SK-N-DZ (cell line): ENCODE measurements at places on chromosomes 12 and 14.

GRCh38 chr14:89420502-89420901 is 3.5 kb upstream of the FOXN3 start:
- no peak for DNase-seq

DNA sequence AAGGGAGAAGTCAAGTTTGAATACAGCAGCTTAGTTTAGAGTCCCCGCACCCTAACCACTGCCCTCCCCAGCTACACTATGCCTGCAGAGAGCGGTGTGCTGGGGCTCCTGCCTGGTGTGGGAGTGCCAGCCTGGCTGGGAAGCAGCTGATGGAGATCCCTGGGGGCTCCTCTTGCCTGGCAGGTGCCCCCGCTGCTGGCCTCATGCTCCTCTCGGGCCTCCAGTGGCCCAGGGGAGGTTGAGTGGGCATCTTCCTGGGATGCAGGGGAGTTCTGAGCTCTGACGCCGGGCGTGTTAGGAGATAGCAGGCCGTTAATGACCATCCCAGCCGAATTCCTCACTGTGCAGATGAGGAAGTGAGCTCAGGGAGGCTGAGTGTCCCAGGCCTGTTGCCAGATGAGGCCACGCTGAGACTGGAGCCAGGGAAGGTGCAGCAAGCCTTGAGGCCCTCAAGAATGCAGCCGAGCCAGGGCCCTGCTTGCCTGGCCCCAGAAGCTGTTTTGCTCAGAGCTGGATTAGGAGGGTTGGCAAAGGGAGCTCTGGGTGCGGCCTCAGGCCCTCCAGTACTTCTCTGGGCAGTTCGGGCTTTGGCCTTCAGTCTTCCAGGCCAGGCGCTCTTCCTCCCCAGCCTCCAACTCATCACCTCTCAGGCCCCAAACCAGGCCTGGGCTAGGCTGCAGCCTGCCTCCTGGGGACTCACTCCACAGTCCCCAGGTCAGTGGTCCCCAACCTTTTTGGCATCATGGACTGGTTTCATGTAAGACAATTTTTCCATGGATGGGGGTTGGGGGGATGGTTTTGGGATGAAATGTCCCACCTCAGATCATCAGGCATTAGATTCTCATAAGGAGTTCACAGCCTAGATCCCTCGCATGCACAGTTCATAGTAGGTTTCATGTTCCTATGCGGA is 6.6 kb upstream of the CYP46A1 start:
- no peak for DNase-seq

DNA sequence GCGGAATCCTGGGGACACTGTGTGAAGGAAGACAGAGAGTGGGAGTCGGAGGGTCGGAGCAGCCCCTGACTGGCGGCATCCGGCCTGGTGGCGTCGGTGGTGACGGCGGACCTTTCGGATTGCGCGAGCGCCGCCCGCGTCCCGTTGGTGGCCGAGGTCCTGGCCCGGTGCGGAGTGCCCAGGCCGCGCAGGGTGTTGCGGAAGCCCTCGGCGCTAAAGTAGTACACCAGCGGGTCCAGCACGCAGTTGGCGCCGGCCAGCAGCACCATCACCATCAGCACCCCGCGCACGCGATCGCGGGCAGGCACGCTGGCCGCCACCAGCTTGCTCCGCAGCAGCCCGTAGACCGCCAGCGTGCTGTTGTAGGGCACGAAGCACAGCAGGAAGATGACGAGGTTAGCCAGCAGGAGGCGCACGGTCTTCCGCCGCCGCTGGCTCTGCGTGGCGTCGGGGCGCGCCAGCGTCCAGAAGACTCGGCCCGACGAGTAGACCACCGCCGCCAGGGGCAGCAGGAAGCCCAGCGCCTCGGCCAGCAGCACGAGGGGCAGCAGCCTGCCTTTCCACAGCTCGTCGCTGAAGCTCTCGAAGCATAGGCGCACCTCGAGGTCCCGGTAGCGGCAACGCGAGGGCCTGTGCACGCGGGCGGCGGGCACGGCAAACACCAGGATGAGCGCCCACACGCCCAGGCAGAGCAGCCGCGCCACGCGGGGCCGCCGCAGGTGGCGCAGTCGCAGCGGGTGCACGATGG is 13.1 kb upstream of the CHD4 start:
- DNase-seq = no peak

DNA sequence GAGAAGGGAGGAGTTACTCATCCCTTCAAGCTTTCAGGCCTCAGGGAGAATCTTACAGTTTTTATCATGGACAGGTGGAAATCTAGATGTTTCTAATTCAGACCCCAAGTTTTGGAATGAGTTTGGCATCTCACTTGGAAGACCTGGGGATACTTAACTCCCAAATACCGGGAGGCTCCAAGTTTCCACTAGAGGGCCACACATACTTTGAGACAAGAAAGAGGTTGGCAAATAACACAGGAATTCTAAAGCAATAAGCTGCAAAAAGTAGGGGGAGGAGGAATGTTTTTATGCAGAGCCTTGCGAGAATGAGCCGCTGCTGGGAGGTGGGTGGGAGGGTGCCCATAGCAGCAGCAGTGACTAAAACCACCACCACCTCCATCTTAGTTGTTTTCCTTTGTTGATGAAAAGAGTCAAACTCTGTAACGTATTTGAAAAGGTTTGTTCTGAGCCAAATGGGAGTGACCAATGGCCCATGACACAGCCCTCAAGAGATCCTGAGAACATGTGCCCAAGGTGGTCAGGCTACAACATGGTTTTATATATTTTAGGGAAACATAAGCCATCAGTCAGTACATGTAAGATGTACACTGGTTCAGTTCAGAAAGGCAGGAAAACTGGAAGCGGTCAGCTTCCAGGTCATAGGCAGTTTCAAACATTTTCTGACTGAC is 34.2 kb upstream of the RNASE1 start:
- no peak for DNase-seq

DNA sequence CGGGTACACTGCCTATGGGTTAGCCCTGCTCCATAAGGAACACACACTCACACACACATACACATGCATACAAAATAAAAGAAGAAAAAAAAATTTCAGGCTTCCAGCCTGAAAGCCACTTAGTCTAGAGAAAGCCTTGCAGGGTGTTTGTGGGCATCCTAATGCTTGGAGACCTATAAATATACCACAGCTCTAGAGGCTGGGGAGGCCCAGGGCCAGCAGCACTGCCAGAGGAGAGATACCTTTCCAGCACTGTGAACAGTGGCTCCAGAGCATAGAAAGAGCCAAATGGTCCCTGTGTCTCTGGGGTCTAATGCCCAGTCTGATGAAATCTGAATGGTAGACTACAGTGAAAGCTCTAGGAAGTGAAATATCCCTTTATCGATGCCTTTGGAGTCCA is 12.9 kb downstream of the FAM161B start:
- DNase-seq = no peak

GRCh38 chr12:39824505-39825212 is 205.1 kb upstream of the ABCD2 start:
- DNase-seq = no peak

GRCh38 chr12:69497308-69498026 is 27.3 kb downstream of the FRS2 start:
- no peak for DNase-seq

DNA sequence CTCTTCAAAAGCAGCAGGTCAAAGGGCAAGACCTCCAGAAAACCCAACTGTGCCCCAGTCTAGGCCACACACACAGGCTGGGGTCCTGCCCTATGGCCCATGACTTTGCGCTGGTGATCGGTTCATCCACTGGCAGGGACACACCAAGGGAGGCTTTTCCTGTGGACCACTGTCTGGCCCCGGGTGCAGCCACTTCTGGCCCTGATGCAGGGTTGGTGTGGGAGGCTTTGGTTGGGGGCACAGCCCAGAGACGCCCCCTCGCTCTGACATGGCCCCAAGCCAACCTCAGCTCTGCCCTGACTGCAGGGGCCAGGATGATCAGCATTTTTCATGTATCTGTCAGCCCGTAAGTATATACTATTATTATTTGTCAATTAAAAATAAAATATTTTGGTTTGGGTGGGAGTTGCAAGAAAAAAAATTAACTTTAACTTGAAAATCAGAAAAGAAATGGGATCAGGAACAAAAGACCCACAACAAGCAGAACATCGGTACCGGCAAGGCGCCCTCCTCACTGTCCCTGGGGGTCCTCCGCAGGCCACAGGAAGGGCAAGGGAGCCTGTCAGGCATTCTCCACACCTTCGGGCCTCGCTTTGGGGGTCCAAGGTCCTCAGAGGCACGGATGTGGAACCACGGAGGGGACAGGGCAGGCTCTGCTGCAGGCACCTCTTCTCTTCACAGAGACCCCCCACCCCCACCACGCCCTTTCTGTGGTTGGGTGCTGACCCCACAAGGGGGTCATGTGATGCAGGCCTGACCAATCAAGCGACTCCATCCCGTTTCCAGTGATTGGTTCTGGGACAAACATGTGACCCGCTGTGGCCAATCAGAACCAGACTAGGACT is 181.5 kb upstream of the SFSWAP start:
- DNase-seq = no peak

DNA sequence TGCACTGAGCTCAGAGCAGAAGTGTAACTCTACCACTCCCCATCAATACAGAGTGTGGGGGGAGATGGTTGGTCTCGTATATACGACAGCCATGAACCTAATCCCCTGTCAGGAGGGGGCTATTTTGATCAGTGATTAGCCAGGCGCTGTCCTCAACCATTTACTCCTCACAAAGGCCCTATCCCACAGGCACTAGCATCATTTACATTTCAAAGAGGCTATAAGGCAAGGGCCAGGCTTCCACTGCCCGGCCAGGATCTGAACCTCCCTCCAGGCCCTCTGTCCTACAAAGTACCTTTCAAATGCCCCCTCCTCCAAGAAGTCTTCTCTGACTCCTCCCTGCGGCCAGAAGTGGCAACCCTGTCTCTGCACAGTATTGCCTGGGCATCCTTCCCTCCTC is 74.7 kb downstream of the ITPK1 start:
- no peak for DNase-seq

DNA sequence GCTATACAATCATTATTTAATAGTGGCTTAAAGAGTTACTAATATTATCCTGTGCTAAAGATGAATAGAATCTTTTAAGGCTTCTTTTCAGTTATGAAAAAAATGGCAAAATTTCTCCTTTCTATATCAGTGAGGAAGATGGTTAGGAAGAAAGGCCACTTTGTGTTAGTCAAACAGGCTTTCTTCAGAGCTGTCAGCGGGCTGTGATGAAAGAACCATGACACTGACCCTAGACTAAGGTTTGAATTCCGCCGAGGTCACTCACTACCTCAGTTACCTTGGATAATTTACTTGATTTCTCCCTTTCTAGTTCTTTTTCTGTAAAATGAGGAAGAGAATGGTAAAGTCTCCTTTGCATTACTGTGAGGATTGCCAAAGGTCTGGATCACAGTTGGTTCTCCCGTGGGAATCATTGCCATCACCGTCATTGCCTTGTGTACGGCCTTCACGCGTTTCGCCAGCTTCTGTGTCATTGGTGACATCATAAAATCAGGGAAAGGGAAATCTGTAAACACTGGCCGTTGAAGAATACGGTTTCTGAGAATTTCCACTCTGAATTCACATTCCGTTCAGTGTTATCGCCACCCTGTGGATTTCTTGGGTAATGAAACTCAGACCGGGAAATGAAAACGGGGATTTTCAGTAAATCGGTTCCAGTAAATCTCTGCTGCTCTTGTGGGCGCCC is 26.7 kb upstream of the YBX3 start:
- peak; percentile 87 for DNase-seq

- DNase-seq = no peak
Measured at GRCh38 chr12:53097207-53097563, 282 bp upstream of the IGFBP6 start.

GRCh38 chr12:51351913-51352532 is 5.5 kb upstream of the CELA1 start:
- DNase-seq = peak; percentile 42

DNA sequence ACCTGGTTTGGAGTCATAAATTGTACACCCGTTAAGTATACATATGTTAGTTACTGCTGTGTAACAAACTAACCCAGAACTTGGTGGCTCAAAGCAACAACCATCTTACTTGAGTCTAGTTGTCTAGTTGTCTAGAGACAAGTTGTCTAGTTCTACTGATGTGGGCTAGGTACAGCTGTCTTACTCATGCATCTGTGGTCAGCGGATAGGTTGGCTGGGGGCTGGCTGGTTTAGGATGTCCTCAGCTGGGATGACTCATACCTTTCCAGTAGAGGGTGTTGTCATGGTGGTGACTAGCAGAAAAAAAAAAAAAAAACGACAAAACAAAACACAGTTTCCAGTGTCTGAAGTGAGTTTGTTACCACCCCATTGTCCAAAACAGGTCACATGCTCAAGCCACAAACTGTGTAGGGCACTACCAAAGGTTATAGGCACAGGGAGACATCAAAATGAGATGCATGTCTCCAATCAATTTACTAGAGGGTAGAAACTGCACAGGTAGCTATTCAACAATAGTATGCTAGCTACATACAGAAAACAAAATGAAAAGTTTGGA is 680.3 kb downstream of the MED13L start:
- no peak for DNase-seq

GRCh38 chr14:60956202-60956601 is 24.7 kb downstream of the TRMT5 start:
- no peak for DNase-seq

DNA sequence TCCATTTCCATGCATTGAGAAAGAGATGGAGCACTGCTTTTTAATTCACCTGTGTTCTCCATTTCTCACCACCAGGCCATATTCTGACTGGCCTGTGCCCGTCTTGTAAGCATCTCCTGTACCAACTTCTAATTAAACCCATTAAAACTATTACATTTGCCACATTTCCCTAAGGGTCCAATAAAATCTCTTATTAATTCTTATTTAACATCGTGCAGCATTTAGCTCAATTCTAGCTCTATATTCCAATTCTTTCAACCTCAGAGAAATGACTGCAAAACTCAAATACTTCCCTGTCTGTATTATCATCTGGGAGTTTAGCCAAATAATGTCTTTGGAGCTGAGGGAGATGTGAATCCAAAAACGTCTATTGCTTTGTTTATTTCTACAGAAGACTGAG is 495.4 kb upstream of the TMEM132C start:
- DNase-seq = no peak

DNA sequence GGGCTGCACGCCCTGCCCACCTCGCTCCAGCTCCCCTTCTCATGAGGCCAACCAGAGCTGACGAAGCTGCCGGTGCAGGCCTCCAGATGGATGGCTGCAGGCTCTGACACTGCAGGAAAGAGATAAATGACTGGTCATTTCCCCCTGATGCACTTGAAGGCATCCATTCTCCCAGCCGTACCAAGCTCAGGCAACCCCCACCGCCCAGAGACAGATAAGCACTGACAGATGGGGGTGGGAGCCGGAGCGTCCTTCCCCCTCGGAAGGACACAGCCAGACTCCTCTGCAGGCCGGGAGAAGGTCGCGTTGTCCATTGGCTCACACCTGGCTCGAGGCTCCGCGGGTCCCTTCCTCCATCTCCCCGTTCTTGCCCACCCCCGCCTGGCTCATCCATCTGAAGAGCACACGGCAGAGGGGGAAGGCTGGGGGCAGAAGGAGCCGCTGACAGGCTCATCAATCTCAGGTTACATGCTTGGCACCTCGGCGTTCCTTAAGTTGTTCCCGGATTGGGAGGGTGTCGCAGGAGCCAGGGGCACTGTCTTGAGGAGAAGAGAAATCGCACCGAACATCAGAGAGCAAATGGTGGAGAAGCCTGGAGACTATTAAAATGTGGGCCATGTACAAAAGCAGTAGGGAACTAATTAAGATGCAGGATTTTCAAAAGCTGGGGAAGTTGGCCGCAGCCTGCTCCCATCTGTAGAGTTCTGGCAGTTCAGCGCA is 151.6 kb downstream of the DPF3 start:
- peak; percentile 27 for DNase-seq

- no peak for DNase-seq
Measured at GRCh38 chr14:100058777-100059437, 6.3 kb upstream of the EVL start.
